Skeletal muscle cell (primary cell): ENCODE measurements at places on chromosomes 4 and X.

GRCh38 chr4:185865901-185866328 is 53.9 kb upstream of the SORBS2 start:
- DNase-seq = no peak

DNA sequence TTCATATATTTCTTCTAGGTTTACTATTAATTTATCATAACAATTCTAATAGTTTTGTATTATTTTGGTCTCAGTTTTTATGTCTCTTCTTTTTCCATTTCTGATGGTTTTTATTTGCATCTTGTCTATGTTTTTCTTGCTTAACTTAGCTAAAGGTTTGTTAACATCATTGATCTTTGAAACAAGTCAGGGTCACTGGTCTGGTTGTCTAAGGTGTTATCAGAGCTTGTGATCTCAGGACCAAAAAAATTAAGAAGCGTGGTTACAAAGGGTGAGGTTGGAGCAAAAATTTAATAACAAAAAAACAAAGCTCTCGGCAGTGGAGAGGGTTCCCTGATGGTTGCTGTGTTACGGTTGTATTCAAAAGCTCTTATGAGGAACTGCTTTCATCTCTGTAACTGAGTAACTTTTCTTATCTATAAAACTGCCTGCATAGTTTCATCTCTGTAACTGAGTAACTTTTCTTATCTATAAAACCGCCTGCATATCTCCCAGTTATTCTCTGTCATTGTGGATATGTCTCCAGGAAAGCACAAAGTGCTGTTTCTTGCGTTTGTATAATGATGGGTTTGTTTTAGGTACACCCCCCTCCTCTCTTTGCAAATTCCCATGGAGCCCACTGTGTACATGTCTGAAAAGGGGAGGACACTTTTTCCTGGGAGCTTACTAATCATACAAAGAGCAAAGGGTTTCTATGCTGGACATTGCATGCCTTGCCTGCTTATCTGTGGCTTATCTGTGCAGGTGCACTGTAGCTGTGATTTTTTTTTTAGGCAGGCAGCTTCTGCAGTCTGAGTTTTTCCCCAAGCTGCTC is 62.4 kb upstream of the UGT2B15 start:
- no peak for DNase-seq

- peak; percentile 8 for DNase-seq
Measured at GRCh38 chrX:19440713-19441112, 74.6 kb downstream of the MAP3K15 start.

- no peak for DNase-seq
Measured at GRCh38 chr4:80049402-80049801, 23.6 kb downstream of the ANTXR2 start.

GRCh38 chr4:93788712-93789111 is 39.8 kb upstream of the ATOH1 start:
- no peak for DNase-seq

DNA sequence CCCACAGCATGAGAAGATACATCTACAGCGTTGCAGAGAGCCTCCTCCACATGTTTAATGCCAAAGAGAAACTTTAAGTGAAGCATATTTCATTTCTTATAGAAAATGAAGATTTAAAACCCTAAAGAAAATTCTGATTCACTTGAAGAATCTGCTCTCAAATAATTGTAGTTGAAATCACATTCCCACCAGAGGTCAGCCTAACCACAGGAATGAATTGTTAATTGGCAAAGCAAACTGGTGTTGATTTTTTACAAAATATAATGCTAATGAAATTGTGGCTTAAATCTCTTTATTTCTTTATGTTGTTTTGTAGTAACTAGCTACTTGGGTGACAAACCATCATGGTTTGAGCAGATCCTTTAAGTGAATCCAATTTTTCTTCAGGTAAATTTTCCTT is 31.1 kb upstream of the WDR17 start:
- DNase-seq = no peak

- peak; percentile 26 for DNase-seq
Measured at GRCh38 chr4:85565761-85566480, 91.0 kb downstream of the ARHGAP24 start.

- DNase-seq = no peak
Measured at GRCh38 chrX:66002824-66003680, 36.8 kb downstream of the VSIG4 start.

DNA sequence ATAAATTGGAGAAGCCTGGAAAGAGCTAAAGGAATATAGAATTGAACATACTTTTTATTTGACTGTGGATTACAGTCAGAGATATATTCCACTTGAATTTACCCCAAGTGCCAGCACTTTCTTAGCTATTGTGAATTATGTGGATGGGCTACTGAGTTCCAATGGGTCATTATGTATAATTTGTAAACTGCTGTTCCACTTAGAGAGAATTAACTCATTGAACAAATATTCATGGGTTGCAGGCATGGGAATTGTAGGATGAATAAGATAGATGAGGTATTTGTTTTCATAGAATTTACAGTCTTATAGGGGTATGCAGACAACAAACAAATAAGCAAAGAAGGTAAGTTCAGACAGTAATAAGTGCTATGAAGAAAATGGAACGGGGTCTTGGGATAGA is 195.7 kb downstream of the SHROOM3 start:
- DNase-seq = no peak

DNA sequence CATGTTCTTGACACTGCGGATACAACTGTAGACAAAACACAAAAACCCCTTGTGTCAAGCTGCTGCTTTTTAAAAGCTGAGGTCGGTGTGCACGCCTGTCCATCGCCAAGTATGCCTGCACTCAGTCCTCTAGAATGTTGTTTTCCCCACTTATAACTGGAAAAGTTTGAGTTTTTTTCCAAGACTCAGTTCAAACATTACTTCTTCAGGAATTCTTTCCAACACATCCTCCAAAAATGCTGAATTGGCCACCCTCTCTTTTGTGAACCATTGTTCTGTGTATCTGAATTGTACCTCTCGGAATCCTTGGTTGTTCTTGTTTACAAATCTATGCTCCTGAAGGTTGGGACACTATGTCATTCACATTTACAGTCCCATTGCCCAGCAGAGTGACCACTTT is 94.6 kb downstream of the REELD1 start:
- no peak for DNase-seq

DNA sequence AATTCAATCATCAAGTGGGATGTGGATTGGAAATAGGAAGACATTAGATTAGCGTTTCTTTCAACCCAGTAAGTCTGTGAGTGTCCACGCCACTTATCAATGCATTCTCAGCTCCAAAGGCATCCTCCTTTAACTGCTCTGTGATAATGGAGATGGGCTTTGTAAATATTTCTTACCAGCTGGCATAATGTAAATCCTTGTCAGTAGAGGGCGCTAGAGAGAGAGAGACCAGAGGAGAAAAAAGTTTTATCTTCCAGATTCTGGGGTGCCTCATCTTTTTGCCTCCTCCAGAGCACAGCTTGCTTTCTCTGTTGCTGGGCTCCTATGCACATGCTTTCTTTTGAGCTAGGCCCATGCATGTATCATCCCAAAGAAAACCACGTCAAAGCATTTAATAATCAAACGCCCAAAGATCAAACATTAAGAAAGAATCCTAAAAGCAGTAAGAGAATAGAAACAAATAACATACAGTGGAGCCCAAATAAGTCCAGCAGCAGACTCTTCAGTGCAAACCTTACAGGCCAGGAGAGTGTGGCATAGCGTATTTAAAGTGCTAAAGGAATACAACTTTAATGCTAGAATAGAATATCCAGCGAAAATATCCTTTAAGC is 9.6 kb upstream of the MTMR1 start:
- no peak for DNase-seq

DNA sequence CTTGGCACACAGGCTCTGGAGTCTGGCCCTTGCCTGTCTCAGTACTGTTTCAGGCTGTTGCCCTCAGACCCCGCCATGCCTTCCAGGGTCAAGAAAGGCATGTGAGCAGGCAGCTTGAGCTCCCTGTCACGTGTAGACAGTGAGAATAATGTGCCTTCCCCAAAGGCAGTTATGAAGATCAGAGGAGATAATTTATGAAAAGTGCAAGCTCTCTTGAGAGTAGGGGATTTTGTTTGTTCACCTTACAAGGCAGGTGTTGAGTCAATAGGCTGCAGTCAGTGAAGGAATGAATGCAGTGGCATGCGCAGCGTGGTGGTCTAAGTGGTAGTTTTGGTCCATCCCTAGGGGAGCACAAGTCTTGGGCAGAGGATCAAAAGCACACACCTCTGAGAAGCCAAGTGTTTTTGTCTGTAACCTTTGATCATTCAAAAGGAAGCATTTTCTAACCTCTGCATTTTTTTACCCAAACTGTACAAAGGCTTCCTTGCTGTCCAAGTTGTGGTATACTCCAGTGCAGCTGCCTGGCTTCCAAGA is 14.4 kb downstream of the HADH start:
- no peak for DNase-seq

DNA sequence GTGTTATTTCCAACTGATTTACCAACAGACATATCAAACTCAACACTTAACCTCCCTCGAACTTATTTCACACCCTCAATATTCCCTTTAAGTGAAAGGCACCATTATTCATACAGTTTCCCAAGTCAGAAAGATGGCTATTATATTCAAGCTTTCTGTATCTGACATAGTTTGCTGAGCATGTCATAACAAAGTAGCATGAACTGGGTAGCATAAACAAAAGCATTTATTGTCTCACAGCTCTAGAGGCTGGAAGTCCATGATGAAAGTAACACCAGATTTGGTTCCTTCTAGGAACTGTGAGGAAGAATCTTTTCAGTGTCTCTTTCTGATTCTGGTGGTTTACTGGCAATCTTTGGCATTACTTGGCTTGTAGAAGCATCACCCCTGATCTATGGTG is 1388.6 kb downstream of the TECRL start:
- DNase-seq = no peak

- no peak for DNase-seq
Measured at GRCh38 chr4:124803026-124803425, 90.5 kb upstream of the ANKRD50 start.

GRCh38 chr4:179116011-179116410 is 1673.8 kb upstream of the AGA start:
- DNase-seq = no peak

DNA sequence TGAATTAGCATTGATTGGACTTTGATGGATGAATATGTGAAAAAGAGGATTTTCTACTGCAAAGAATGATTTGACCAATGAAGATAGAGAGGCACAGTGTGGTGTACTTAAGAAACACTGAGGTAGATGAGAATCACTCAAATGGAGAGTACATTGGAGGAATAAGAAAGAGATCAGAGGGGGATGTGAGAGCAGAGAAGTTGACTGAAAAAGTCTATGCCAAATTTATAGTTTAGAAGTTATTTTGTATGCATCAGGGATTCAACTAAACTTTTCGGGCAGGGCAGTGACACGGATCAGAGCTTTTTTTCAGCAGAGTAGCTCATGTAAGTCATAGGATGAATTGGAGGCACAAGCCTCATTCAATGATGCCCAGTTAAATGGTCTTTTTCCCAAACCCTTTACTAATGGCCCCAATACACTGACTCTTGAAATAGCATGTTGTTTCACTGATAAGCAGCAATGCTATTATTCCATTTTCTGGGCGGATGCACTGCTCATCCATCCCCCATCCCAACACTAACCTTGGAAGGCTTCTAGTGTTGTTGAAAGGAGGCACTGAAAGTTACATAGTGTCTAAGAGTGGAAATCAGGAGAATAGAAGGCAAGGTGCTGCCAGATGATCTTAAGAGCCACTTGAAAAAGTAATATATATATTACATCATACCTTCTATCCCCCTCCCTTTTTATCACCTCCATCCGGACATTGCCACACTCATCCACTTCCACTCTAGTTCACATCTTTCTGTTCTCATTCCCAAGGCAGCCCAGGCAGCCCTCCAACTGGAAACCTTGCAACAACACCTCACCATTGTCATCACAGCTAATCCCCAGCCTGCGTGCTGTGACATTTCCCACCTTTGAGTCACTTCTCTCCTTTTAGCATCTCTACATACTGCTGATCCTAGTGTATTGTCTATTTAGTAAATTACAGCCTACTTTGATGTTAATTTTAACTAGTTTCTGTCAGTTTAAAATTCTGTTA is 46.1 kb downstream of the ARHGAP24 start:
- DNase-seq = no peak

- no peak for DNase-seq
Measured at GRCh38 chrX:71667328-71668247, at the start of gene LOC101059915. Gene LOC101059915 (plus strand): TSS chrX:71667546.

DNA sequence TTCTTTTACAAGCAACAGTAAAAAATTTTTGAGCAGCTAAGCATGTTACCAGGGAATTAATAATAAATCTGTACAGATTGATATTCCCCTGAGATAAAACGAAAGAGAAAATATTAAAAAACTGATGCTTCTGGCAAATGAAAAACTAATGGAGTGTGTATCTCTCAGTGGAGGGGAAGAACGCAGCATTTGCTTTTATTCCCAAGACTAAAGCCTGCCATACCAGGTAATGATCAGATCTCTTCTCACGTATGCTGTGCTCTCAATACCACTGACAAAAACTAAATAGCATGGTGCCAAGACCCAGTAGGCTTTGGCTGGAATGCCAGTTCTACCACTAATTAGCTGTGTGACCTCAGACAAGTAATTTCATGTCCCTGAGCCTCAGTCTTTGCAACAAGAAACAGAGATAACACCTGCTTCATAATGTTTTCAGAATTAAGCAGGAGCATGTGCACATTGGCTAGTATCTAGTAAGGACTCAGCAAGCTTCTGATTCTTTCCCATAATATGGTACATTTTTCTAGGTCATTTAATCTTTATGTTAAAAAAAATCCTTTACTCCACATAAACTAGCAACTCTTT is 179.6 kb downstream of the CENPC start:
- DNase-seq = no peak

GRCh38 chrX:12955882-12956703 is 18.8 kb upstream of the TMSB4X start:
- peak; percentile 67 for DNase-seq

- no peak for DNase-seq
Measured at GRCh38 chr4:40713798-40714197, 36.0 kb upstream of the NSUN7 start.

DNA sequence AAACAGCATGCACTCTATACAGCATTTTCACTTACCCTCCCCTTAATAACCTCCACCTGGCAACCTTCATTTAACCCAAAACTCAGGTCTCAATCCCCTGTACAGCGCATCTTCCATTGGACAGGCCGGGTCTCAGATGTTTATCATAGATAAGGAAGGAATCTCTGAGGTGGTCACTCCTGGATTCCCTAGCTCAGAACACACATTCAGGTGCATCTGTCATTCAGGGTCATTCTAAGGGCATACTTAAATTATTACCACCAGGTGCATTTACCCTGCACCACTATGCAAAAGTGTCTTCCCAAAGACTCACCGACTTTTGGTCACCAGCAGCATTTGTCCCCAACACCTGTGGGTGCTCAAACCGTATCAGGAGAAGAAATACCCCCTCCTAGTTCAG is 144.2 kb downstream of the RELL1 start:
- DNase-seq = no peak

- DNase-seq = no peak
Measured at GRCh38 chrX:131779306-131779705, 235.4 kb downstream of the OR13H1 start.

- DNase-seq = no peak
Measured at GRCh38 chr4:174320494-174321199, 36.9 kb downstream of the CEP44 start.

- no peak for DNase-seq
Measured at GRCh38 chr4:85452058-85452731, 22.8 kb upstream of the ARHGAP24 start.

- DNase-seq = peak; percentile 95
Measured at GRCh38 chr4:5758741-5759140, 47.7 kb downstream of the EVC start.
